ENCODE measurements at places on chromosomes 2 and 18.

- peak; percentile 84 for DNase-seq
Measured at GRCh38 chr2:219001577-219002394, 8.6 kb upstream of the CRYBA2 start.

DNA sequence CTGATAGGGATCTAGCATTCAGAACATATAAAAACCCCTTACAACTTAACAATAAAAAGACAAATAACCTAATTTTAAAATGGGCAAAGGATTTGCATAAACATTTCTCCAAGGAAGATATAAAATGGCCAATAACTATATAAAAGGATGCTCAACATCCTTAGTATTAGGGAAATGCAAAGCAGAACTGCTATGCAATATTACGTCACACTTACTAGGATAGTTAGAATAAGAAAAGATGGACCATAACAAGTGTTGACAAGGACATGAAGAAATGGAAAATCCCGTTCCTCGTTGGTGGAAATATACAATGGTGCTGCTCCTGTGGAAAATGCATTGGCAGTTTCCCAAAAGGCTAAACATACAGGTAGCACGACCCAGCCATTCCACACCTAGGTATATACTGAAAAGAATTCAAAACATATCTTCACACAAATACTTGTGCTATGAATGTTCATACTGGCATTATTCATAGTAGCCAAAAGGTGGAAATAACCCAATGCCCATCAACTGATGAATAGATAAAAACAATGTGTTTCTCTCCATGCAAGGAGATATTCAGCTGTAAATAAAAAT lies 48.2 kb upstream of the REV1 start:
- DNase-seq: no peak

GRCh38 chr2:120231974-120232635 lies 8.9 kb upstream of the TMEM185B start:
- no peak for DNase-seq

- DNase-seq: no peak
Measured at GRCh38 chr18:37492952-37493351, 72.6 kb downstream of the CELF4 start.

DNA sequence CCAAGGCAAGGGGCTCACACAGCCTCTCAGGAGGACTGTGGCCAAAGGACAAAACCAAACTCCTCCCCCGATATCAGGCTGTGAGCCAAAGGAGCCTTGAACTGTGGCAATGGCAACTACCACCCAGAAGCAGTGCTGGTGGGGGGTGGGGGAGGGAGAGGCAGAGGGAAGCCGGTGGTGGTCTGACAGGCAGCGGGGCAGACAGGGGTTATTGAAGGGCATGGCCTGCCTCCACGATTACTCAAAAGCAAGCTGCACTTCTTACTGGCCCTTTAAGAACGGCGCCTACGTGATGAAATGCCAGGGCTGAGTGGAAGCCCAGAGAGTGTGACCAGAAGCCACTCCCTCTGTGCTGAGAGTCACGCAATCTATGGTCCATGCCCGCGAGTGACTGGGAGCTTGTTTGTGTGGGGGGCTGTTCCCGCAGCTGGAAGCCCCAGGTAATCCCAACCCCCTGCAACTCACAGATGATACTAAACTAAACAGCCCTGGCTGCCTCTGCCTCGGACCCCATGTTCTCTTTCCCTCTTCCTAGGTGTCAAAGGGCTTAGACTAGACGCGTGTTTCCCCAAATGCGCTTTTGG lies 128.2 kb upstream of the CXCR4 start:
- DNase-seq: no peak

GRCh38 chr2:109415581-109416013 lies 198.2 kb downstream of the SEPTIN10 start:
- DNase-seq: no peak

DNA sequence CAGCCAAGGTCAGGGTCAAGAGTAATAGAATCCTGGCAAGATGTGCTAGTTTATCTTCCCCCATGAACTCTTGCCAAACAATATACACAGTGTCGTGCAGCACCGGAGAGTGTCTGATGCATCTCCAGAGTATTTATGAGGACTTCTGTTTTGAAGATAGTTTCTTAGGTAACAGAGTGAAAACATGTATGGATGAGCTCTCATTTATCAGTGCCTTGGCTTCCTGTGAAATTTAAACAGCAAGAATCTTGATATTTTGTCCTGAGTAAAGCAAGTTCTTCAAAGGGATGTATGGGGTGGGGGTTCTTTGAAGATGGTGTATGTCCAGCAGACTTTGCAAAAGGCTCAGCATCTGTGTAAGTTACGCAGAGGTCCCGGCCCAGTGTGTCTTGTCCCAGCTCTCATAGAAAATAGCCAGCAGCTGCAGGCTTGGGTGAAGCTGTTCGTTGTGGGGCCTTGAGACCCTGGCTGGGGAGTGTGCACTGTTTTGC lies 361.0 kb upstream of the NT5C1B start:
- DNase-seq: no peak

GRCh38 chr2:222782201-222782730 lies 78.6 kb upstream of the ACSL3 start:
- DNase-seq: no peak

GRCh38 chr2:85589982-85590791 lies 5.4 kb upstream of the RNF181 start:
- DNase-seq: no peak

GRCh38 chr2:64591188-64591587 lies 62.5 kb downstream of the SERTAD2 start:
- no peak for DNase-seq

DNA sequence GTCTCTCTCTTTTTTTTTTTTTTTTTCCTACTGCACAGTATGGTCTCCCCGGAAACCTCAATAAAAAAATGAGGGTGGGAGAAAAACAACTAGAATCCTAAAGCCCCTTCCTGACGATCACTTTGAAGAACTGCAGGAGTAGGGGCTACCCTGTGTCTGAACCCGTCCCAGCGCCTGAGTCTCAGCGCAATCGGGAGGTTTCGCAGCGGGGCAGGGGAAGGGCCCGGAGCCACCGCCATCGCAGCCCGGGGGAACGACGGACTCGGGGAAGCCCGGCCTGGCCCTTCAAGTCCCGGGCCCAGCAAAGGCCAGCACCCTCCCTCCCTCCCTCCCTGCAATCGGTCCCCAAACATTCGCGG lies 411 bp downstream of the NARS1 start:
- no peak for DNase-seq

DNA sequence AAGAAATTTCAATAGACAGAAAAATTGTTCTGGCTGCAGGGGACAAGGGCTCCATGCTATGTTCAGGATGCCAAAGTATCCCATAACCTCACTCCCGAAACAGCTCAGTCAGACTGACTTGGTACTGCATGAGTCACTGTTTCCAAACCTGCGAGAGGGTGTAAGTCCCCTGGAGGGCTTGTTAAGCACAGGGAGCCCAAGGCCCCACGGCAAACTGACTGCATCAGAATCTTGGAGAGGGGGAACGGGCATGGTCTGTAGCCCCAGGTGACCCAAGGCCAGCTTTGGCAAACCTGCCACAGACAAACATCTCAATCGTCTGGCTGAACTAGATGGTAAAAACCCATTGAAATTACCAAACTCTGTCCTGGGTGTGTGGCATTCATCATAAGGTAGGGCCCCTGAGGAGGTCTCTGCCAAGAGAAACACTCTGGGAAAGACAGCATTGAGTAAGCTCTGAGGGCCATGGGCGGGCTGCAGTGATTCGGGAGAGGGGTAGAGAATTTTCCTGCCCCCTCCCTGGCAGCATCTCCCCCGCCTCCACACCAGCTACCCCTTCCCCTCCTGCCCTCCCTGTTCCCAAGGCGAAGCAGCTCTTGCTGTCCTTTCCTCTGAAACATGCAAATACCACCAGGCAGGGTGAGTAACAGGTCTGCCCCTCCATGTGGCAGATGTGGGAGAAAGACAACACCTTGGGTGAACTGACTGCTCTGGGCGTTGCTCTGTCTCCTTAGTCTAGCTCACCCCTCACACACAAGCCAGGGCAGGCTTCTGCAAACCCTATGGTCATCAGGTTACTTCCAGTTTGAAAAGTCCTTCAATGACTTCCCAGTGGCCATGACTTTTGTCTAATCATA lies 274.7 kb upstream of the SIX2 start:
- DNase-seq: no peak

DNA sequence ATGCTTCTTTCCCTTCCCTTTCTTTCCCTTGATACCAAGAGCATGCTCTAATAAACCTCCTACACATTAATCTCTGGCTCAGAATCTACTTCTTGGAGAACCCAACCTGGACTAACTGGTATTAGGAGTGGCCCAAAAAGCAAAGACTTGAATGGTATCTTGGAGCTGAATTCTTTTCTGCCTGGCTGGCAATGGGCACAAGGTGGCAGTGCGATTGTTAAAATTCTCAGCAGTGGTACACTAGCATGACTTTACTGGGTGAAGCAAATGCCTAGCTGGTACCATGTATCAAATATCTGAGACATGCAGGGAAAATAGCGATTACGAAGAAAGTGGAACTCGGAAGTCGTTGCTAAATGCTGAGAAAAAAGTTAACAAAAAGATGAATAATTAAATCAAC lies 376.1 kb downstream of the XIRP2 start:
- DNase-seq: no peak

DNA sequence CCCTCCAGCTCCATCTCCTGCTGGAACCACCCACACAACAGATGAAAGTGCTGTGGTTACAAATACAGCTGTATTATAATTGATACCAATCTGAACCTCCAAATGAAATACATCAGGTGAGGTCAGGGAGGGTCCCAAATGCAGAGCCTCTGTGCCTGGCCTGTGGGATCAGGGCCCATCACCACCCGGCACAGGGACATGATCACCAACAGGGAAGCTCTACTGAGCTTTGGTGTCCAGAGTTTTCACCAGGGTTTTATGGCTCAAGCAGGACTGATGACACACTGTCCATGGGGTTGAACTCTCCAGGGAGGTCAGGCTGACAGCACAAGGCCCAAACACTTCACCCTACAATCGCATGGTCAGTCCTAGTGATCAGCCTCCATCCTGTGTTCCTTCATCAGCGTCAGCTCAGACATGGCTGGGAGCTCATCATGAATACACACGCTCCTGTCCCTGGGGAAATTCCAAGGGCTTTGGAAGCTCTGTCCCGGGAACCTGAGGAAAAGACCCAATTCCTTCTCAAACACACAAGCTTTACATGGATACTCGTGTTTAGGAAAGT lies 3.9 kb upstream of the PXDN start:
- DNase-seq: no peak

GRCh38 chr2:143426296-143426695 lies 297.1 kb downstream of the ARHGAP15 start:
- no peak for DNase-seq

DNA sequence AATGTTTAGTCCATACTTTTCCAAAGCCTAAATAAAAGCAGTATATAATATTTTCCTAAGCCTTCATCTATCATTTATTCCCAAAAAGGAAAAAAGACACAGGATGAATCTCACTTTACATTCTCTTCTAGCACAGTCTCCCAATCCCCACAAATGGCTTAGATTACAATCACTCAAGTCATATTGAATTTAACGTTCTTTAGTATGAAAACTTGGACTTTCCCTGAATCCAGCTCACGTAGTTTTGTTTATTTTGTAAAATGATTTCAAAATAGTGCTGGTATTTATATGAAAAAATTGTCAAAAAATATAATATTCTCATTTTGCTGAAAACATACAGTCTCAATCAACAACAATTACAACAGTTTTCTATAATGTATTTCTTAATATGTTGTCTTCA lies 137.7 kb upstream of the CCDC150 start:
- DNase-seq: no peak

GRCh38 chr2:64825831-64826491 lies 163.2 kb upstream of the SLC1A4 start:
- DNase-seq: no peak

DNA sequence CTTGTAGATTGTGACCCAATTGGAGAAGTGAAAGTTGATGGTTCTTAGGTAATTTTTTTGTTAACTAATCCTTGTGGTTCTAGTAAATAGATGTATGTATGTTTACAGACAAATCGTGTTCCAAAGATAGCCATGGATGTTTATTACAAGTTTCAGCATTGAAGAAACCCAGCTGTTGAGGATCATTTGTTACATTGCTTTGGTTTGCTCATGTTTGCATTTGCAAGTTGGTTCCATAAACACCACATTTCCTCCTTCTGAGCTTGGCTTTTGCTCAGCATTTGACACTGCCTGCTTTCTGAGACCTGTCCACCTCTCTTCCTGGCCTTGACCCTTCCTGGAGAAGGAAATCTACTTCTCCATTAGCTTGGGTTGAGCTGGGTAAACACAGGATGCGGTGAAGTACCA lies 1.8 kb upstream of the CCDC68 start:
- no peak for DNase-seq

- no peak for DNase-seq
Measured at GRCh38 chr2:115560666-115561065, 1118.2 kb downstream of the DPP10 start.

DNA sequence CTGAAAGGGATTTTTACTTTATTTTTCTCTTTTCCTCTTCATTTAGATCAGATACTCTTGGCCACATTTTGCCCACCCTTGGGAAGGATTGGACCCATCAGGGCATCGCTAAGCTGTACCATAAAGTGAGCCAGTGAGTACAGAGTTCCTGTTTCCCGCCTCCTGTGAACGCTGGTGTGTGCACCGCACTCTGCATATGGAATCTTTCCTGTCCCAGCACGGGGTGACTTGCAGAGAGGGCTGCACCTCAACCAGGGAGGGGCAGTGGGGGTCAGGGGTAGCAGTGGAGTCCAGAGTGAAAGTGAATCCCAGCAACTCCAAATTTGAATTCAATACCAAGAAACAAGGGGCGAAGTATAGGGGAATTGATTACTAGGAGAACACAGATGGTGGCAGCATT lies 58.6 kb downstream of the LPIN1 start:
- no peak for DNase-seq

- DNase-seq: no peak
Measured at GRCh38 chr2:236767941-236768340, 198.3 kb downstream of the ACKR3 start.

DNA sequence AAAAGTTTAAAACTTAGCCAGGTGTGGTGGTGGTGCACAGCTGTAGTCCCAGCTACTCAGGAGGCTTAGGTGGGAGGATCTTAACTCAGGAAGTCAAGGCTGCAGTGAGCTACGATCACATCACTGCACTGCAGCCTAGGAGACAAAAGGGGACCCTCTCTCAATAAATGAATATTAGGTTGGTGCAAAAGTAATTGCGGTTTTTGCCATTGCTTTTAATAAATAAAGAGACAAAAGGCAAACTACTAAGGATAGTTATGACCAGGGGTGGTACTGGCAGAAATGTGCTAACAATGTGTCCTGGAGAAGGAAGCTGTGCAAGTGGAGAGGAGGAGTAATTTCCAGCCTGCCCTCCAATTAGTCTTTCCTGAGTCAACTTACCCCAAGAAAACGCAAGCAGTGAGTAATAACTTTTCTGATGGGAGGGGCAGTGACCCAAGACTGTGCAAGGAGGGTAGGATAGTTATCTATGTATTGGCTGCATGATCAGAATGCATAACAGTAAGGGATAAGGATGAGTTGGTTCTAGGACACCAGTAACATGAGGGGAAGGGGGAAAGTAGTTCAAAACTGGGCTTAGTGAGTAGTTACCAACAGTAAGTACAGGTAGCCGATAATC lies 1.5 kb downstream of the EXOC6B start:
- no peak for DNase-seq
